ENCODE measurements at places on chromosomes 6 and 20. TPM values are rescaled to one million over a fixed set of nuclear protein-coding genes. Genes with fewer than 3 reads are reported as not detected.

CST1 gene
- 1.4 TPM for total RNA-seq

HLA-DRA gene
- total RNA-seq = not detected

CLPSL1 gene
- not detected for total RNA-seq

OLIG3 gene
- total RNA-seq = not detected

SLC22A16 gene
- total RNA-seq = not detected

All from A549 treated with DMSO at 1 μM for 4 hours (cell line).